ENCODE measurements at places on chromosomes 12 and 14.

DNA sequence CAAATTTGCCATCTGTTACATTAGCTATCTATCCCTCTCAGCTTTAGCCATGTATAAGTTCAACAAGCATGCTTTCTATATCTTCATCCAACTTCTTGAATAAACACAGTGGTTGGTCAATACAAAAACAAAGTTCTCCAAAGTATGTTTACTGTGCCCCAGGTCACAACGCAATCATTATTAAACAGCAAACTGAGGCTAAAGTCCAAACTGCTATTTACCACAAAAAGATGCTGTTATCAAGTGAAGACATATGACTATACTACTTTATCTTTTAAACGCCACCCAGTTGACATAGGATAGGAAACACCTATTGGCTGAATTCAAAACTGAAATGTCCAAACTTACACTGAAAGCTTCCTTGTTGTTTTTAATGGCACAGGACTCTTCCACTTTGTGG is 11.7 kb downstream of the ZCCHC8 start:
- no peak for DNase-seq

DNA sequence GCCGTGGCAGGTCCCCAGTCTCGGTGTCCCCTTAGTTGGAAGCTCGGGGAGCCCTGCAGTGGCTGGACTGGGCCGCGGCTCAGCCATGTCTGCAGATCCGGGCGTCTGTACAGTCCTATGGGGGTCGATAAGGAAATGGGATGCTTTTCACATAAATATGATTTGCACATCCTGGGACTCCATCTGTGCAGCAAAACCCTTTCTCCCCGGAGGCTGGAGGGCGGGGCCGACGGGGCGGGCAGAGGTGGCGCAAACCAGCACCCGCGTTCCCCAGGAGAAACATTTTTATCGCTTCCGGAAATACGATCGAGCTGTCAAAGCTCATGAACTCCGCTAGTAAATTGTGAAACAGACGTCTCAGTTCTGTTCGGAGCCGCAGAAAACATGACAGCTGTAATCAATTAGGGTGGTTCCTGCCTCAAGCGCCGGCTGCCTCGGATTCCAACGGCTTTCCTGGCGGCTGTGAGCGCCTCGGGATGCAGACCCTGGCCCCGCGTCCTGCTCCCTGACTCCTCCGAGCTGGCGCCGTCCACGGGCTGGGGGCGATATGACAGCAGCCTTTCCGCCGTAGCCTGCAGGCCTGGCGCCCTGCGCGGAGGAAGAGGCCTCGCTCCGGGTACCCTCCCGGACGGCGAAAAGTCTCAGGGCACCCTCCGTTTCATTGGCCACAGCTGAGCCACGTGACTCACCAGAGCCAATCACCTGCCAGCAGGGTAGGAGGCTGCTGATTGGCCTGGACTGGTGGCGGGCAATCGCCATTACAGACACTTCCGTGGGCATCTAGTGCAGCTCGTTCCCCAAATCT is 23.0 kb downstream of the DIO3 start:
- no peak for DNase-seq

GRCh38 chr14:31926652-31927347 is 150.3 kb upstream of the ARHGAP5 start:
- DNase-seq: no peak

- no peak for DNase-seq
Observed at GRCh38 chr14:62189698-62190097, 427.5 kb downstream of the SNAPC1 start.

DNA sequence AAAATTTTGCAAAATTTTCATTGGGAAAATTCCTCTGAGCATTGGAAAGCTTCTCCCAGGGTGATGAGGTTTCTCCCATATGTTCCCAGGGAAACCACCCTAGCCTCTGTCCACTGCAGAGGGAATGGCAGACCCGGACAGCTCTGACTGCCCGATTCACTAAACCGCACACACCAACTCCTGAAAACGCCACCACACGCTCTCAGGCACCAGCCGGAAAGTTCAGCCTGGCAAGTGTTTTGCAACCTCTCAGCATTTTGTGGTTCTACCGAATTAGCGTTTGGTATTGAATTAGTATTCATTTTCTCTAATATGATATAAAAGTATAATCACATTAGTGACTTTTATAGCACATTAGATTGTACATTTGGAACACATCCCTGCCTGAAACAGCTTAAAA is 213.4 kb downstream of the PHETA1 start:
- DNase-seq: no peak

DNA sequence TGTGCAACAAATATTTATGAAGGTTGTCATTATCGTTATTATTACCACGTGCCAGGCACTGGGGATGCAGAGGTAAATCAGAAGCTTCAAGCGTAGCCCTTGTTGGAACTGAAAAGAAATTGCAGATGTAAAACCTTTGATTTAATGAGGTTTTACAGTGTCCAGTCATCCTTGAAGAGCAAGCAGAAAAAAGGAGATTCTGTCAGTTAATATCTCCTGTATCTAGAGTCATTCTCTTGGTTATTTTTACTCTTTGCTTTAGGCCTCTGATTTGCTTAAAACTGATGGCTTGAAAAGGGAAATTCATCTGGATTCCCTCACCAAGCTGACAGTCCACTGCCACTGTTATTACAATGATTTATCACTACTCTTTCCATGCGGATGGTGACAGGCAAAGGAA is 179.3 kb downstream of the GALC start:
- no peak for DNase-seq

- peak; percentile 48 for DNase-seq
Observed at GRCh38 chr12:53352331-53353256, 16.4 kb upstream of the SP7 start.

GRCh38 chr12:121578230-121579189 is 2.3 kb downstream of the KDM2B start:
- no peak for DNase-seq

DNA sequence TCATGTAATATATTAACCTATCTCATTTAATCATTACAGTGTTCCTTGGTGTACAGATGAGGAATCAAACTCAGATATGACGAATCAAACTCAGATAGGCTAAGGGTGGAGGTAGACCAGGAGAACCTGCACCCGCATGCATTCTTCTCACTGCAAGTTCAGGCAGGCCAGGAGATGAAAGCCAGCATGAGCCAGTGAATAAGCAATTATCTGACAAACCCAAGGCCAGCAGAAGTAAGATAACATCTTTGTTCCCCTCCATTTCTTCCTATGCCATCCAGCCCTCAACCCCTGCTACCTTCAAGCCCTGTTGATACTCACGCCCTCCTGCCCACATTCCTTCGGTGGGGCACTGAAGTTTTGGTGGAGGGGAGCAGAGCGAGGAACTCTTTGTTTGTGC is 152.2 kb downstream of the ETV6 start:
- DNase-seq: no peak

- no peak for DNase-seq
Observed at GRCh38 chr14:25381498-25381897, 331.6 kb upstream of the STXBP6 start.
